Activated CD4-positive, alpha-beta T cell treated with anti-CD3 and anti-CD28 coated beads, Interleukin-2, amount 50 U/mL, for 4 hours (primary cell): ENCODE measurements at places on chromosomes 4 and X.

- no peak for DNase-seq
Measured at GRCh38 chrX:53939127-53939526, 105.1 kb downstream of the PHF8 start.

- DNase-seq, result no peak
Measured at GRCh38 chrX:80816051-80816450, 6.4 kb upstream of the BRWD3 start.

- DNase-seq, result no peak
Measured at GRCh38 chr4:35516102-35516501, 728.2 kb downstream of the ARAP2 start.

DNA sequence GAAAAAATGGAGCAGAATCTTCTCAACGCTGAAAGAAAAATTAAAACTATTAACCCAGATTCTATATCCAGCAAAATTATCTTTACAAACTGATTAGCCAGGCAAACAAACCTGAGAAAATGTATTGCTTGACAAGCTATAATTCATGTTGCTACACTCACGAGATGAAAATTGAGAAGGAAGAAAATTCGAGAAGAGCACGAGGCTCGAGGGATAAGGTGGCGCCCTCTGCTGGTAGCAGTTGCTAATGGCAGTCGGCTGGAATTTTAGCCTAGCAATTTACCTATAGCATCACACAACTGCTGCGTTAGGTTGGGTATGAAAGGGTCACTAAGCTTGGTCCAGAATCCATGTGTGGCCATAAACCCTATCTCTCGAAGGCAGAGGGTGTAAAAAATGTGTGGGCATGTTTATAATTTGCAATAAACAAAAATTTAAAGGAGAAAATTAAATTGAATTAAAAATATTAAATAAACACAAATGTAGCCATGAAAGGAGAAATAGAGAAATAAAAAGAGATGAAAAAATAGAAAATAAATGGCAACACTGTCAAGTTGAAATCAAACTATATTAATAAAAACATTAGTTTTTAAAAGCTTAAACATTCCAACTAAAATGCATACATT lies 126.6 kb downstream of the PPP4R3C start:
- no peak for DNase-seq

DNA sequence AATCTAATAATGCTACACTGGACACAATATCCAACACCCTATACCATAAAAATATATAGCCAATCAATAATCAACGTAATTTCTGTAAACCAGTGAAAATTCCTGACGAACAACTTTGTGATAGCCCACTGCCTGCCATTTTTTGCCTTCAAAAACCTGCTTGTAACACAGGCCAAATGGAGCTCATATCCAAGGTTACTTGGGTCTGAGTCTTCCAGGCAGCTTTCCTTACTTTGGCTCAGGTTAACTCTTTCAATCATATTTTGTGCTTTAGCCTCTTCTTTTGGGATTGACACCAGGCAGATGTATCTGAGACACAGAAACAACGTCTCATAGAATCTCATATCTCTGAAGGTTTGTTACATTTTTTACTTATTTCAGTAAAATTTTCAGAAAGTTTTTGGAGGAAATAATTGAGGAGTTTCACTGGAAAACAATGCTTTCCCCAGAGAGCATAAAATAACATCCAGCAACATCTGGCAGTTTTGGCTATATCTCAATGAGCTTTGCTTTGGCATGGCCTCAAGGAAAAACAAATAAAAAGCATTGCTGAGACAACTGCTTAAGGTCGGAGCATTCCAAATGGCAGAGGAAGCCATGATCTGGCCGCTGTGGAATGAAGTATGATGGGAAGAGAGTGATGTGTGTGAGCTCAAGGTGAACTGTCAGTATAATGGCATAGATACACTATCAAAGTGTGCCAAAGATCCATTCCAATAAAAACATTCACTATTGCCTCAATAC lies 162.9 kb upstream of the SPIN4 start:
- no peak for DNase-seq
